ENCODE measurements at places on chromosomes 2 and 18.

DNA sequence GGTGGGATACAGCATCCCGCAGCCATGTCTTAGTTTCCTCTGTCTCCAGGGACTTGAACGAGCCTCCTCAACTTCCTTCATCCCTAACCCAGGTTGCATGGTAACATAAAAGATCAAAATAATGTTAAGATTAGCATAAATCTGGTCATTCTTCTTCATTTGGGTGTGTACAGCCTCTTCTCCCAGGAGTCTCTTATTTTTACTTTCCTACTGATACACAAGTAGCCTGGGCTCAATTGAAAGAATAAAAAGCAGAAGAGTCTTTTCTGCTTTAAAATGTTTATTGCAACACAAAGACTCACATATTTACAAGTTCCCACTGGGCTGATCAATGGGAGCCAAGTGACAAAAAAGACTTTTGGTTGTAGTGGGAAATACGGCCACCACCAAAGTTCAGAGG is 137.9 kb upstream of the PID1 start:
- DNase-seq: no peak

DNA sequence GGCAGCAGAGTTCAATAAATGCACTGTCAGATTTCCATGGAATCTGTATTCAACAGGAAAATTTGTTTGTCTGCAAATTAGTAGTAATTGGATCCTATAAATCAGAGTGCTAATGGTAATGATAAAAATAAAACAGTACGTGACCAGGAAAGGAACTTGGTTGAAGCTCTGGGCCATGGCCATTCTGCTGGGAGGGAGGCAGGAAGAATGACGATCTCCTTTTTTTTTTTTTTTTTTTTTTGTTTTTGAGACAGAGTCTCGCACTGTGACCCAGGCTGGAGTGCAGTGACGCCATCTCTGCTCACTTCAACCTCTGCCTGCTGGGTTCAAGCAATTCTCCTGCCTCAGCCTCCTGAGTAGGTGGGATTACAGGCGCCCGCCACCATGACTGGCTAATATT is 94.8 kb upstream of the SEC11C start:
- no peak for DNase-seq

DNA sequence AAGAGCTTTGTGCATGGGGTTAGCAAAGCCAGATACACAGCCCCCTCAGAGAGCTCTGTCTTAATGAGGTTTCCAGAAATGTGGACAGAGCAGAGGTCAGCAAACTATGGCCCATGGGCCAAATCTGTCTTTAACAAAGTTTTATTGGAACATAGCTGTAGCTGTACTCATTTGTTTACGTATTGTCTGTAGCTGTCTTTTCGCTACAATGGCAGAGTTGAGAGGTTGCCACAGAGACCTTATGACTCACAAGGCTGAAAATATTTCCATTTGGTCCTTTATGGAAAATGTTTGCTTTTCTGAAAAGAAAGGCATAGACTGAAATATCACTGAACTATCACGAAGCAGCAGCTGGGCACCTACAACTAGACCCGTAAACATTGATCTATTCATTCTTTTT is 841.8 kb downstream of the SLC4A3 start:
- DNase-seq: no peak

DNA sequence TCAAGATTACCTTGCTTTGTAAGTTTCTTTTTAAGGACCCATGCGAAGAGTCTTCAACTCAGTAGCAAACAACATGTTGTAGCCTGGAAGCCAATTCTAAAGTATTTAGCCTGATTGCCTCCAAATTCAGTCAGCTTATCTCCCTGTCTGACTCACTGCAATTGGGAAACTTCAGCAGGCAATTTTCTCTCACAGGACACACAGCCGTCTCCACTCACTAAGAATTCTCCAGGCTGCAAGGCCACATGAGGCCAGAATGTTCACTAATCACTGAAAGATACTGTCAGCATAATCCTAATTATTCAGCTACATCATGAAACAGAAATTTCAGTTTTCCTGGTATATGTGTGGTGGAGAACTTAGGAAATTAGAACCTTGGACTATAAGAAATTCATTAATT is 78.1 kb upstream of the PDE1A start:
- no peak for DNase-seq

DNA sequence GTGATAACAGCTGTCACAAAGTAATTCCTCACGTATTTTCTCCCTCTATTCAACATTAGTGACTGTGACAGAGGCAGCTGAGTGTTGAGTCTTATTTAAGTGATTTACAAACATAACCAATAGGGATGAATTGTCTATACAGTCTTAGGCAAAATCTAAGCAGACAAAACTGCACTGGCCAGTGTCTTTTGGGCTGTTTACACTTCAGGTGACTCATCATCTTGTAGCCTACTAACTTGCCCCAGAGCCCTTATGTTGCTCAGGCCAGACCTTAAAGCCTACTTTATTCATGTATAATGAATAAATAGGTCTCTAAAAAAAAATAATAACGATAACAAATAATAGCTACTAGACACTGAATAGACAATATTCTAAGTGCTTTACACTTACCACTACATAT is 17.2 kb downstream of the THOC1 start:
- DNase-seq: no peak

DNA sequence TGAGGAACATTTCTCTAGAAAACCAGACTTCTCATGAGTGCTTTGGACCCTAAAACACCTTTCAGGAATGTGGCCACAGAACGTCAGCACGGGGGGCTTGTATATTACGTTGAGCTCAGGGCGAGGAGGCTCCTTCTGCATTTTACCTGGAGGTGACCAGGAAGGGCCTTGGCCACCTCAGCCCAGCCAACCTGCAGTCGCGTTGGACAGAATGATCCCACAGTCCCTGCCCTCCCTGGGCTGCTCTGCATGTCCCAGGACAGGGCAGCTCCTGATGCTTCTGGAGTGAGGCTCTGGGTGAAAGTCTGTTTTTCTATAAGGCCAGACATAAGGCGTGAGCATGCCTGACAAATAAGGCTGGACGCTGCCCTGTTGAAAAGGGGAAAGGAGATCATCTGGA is 121.9 kb downstream of the NDUFA10 start:
- DNase-seq: no peak

- DNase-seq: no peak
Observed at GRCh38 chr2:25062511-25062917, 20.6 kb downstream of the EFR3B start.

DNA sequence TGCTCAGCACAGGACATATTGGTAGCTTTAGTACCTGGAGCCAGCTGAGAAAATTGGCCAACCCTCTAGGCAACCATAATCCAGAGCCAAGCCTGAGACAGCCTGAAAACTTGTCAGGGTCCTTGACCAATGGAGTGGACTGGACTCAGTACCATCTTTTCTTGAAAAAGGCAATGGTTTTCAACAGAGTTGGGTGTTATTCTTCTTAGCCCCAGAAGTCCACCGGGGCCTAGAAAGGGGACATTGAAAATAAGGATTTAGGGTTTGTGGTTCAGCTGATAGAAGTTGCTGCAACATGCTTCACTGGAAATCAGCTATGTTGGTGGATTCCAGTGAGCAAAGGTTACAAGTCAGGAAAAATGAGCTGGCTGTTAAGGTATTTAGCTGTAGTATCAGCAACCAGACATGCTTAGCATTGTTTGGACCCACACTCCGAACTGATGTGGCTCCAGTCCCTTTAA is 22.1 kb upstream of the CNOT11 start:
- DNase-seq: no peak

- no peak for DNase-seq
Observed at GRCh38 chr18:2212598-2213205, 358.6 kb downstream of the METTL4 start.

DNA sequence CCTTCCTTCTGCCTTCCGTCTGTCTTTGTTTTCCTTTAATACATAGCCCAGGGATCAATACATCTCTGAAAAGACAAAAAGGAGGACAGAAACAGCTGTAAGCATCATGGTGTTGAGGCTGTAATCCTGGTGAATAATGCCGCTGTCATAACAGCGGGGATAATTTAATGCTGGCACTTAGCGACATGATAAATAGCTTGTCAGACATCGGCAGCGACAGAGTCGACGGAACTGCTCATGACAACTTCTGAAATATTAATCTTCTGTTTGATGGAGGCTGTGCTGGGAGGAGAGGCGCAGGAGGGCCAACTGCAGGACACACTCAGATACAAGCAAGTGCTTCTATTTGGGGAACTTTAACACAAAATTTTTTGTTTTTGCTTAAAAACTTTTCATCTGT is 602.2 kb downstream of the GALR1 start:
- no peak for DNase-seq

GRCh38 chr2:108200569-108200968 is 39.2 kb upstream of the SULT1C3 start:
- DNase-seq: no peak

GRCh38 chr2:107338059-107338458 is 452.1 kb upstream of the ST6GAL2 start:
- no peak for DNase-seq

DNA sequence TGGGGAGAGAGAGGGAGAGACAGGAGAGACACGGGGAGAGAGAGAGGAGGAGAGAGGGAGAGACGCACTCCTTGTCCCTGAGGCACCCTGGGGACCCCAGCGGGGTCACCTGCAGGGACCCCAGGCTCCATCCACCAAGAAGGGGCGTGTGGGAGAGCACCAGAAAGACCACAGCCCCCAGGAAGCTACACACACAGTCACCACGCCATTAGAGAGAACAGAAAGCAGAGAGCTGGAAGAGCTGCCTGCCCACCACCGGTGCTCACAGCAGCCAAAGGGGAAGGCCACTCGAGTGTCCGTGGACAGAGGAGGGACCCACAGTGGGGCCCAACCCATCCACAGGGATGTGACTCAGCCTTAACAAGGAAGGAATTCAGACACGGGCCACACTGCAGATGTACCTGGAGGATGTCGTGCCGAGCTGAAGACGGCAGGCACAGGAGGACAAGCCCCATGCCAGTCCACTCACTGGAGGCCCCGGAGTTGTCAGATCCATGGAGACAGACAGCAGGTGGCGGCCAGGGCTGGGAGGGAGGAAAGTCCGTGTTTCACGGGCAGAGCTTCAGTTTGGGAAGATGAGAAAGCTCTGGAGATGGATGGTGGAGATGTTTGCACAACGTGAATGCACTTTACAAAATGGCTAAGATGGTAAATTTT is 11.5 kb upstream of the NFATC1 start:
- DNase-seq: no peak

- DNase-seq: no peak
Observed at GRCh38 chr2:186477790-186478189, 8.3 kb upstream of the ZC3H15 start.

DNA sequence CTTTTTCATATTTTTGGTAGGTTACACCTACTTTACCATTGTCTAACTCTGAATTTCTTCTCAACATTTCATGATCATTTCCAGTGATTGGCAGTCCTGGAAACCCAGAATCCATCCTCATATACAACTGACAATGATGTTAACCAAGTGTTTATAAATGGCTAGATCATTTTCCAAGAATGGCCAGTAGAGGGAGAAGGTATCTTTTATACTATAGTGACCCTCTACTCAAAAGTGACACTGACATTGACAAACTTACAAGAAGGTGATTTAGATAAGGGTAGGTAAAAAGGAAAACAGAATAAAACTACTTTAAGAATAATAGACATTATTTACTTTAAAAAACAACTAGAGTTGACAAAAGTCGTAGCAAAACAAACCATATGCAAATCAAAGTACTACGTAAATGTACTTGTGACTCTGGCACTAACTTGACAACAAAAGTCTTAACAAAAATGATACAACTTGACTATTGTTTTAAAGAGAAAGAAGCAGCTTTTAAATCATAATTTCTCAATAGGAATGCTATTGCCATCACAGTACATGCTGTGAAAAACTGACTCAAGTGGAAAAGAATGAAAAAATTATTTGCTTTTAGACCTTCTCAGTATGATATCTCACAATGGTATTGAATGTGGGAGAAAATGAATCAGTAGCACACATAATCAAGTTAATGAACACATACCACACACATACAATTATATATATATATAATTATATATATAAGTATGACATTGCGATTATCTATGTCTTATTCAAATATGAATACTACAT is 76.6 kb upstream of the GRB14 start:
- no peak for DNase-seq

DNA sequence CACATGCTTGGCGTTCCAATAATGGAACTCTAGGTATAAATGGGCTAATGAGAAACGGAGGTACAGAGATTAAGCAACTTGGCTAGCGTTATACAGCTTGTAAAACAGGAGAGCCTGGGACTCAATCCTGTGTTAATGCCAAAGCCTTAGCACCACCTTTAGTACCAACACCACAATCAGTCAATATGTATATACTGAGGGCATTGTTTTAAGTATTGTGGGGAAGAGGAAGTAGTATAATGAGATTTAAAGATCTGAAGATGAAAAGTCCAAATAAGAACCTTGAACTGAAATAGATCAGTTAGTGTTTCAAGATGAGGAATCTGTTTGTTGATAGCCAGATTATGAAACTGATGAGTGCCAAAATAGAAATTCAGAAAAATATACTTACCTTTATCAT is 8.1 kb downstream of the MARS2 start:
- no peak for DNase-seq

DNA sequence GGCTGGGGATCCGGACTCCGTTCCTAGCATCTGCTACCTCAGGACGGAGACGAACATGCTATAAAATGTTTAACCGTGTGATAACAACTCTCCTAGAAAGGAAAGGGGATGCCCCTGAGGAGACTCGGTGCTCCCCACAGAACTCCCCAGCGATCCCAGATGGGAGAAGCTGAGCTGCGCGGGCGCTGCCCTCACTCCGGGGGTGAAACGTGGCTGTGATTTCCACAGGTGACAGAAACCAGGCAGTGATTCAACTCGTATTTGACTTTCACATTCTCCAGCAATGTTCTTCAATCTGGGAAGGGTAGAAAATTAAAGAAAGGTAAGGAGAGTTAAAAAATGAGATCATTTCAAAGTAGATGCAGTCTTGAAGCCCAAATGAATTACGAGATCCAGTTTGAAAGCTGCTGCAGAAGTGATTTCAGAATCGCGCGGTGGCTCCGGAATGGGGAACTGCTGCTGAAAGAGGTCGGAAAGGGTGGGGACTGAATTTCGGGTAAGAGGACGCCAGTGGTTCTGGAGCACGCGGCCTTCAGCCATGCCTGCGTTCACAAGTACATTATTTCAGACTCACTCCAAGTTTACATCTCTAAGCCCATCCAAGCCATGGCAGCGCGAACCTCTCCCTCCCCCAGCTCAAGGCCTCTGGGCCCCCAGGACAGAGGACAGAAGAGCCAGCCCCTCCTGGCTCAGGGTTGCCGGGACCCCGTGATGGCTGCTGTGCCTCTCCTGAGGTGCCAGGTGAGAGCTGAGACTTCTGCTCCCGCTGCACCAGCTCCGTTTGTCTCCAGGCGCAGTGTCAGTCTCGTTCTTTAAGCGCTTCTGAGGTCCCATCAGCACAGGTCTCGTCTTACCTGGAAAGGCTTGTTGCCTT is 39.5 kb downstream of the ADNP2 start:
- no peak for DNase-seq

- DNase-seq: no peak
Observed at GRCh38 chr18:66511792-66512191, 92.1 kb downstream of the CDH19 start.

DNA sequence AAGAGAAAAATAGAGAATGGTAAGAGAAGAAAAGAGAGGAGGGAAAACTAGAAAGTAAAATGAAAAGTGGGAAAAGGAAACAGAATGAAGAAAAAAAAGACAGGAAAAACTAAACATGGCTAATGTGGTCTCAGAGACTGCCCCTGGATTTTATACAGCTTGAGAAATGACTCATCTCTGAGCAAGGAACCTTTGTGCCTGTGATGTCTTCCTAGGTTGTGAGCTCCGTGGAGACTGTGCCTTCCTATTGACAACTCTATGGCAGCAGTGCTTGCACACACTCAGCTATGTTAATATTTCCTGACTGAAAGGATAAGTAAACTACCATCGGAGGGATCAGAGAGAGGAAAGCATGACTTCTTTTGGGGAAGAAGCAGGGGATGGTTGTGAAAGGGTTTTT is 203.8 kb downstream of the RDH14 start:
- no peak for DNase-seq
